NCI-H774 (cell line): ENCODE measurements at places on chromosomes 6 and 20.

GRCh38 chr6:1856381-1856780 is 246.7 kb downstream of the FOXC1 start:
- DNase-seq: peak; percentile 62

- no peak for DNase-seq
Observed at GRCh38 chr20:51994751-51995417, 192.6 kb upstream of the SALL4 start.

- DNase-seq: peak; percentile 80
Observed at GRCh38 chr20:59820204-59821041, 113.0 kb downstream of the SYCP2 start.

DNA sequence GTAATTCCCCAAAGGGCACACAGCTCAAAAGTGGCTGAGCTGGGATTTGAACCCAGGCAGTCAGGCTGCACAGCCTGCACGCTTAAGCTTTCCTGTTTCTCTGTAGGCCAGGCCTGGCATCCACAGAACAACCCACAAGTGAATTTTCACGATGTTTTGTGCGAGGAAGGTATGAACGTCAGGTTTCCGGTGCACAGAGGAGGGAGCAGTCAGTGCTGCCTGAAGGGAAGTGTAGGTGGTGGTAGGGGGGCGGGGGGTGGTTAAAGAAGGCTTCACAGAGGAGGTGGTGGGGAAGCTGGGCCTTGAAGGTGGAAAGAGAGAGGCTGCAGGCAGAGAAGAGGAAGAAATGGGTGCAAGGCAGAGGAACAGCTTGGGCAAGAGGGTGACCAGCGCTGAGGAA is 14.1 kb downstream of the KCNB1 start:
- no peak for DNase-seq

- peak; percentile 30 for DNase-seq
Observed at GRCh38 chr6:136582711-136583471, 32.7 kb upstream of the MAP7 start.

DNA sequence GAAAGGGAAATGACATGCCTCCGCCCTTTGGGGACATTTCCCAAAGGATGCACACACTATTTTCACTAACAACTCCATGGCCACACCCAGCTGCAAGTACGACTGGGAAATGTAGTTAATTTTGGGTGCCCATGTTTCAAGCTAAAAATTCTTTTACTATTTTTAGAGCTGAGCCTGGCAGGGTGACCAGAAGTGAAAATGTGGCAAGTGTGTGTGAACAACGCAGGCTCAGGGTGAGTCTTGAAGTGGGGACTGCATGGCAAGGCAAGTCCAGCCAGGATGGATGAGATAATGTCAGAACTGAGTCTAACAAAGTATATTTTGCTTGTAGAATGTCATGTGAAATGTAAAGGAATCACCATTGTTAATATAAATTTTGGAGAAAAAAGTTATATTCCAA is 17.0 kb upstream of the CD109 start:
- DNase-seq: no peak

GRCh38 chr6:33633462-33634158 is 12.5 kb downstream of the ITPR3 start:
- peak; percentile 8 for DNase-seq

DNA sequence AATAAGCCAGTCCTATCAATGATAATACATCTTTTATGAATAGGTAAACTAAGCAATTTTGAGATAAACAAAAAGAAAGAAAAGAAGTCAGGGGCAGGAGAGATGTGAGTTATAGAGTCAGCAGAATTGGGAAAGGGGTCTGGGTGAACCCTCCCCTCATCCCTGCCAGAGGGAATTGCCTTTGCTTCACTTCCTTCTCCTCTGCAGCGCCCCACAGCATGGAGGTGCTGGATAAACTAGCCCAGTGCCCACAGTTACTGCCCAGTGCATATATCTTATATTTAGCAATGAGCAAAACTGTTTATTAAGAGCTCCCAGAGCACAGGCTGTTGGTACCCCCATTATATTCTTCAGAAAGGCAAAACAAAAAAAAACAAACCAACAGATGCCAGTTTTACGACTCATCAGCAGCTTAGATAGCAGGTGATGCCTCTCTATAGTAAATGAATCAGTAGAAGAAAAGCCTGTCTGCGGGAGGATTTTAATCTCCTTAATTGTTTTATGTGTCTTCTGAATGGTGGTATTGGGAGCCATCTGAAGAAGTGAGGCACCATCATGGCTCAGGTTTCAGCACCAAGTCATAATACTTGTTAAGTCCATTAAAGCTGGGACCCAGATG is 419.2 kb downstream of the EPM2A start:
- DNase-seq: no peak

DNA sequence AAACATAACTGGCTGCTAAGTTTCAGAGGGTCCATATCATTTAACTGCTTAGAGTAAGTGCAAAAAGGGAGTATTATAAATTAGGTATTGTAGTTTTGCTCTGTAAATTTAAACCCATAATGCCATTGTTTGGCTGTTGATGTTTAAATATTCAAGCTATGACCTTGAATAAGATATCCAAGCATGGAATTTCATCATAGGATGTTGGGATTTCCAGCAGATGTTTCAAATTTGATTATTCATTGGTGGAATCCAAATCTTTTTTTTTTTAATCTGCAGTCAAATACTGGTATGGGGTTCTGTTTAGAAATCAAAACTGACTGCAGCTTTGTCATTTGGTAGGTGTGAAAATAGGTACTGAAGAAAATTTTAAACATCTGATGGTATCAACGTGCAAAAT is 161.0 kb downstream of the KHDC1L start:
- DNase-seq: no peak

DNA sequence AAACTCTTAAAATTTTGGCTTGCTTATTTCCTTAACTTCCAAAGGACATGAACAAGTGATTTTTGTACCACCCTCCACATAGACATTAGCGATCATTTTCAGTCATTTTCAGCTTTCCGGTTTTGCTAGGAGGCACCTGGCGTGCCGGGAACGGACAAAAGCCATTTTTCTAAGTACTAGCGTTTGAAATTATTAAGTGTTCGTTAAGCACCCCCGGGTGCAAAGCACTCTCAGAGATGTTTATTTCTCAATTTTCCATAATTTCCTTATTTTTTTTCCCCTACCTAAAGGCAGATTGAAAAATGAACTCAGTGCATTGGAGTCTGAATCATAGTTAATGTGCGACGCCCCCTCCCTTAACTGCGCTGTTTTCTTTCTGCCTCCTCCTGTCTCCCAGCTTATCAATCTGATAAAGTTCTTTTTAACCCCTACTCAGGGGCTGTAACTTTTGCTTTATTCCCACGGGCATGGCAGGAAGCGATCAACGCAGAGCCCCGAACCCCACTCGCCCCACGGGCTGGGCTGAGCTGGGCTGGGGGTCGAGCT is 58.2 kb downstream of the ZNF831 start:
- no peak for DNase-seq
